Myocyte (in vitro differentiated cells): ENCODE measurements at places on chromosomes 6 and 20. TPM values are rescaled to one million over a fixed set of nuclear protein-coding genes. Genes with fewer than 3 reads are reported as not detected.
A peak's percentile ranks its signal among the peaks of the same experiment; 100 is the strongest.

DNA sequence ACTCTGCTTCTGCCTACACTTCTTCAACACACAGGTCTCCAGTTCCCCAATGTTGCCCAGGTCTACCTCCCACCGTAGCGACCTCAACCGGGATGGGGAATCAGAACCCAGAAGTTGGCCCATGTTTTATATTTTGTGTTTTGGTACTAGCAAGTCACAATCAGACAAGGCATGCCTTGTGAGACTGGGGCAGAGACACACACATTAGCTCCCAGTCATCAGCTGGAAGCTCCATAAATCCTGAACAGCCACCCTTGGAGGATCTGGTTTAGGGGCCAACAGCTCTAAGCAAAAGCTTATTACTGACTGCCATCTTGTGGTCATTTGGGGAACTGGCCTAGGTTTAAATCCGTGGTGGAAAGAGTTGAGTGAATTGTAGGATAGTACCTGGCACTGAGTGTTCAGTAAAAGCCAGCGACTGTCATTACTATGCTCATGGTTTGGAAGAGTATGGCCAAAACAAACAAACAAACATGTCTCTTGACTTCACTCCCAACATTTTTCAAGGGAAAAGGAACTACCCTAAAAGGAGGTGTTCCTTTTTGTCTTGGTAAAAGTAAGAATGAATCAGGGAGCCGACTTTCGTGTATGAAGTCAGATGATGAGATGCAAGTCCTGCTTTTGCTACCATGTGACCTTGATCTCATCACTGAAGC lies 40.5 kb downstream of the PIM1 start:
- DNase-seq, result peak; percentile 89

DNA sequence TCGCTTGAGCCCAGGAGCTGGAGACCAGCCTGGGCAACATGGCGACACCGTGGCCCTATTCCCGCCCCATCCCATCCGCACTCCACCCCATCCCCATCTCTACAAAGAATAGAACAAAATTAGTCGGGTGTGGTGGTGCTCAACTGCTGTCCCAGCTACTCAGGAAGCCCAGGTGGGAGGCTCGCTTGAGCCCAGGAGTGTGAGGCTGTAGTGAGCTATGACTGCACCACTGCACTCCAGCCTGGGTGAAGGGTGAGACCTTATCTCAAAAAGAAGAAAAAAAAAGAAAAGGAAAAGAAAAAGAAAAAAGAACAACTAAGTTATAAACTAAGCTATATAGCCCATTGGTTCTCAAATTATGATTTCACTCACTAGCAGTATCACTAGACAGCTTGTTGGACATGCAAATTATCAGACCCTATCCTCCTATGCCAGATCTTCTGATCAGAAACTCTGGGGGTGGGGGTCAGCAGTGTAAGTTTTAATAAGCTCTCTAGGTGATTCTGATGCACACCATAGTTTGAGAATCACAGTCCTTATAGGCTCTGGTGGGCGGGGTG lies 491 bp upstream of the ITCH start:
- DNase-seq, result no peak

GRCh38 chr20:19431316-19431700 lies 218.9 kb downstream of the SLC24A3 start:
- no peak for DNase-seq

DNA sequence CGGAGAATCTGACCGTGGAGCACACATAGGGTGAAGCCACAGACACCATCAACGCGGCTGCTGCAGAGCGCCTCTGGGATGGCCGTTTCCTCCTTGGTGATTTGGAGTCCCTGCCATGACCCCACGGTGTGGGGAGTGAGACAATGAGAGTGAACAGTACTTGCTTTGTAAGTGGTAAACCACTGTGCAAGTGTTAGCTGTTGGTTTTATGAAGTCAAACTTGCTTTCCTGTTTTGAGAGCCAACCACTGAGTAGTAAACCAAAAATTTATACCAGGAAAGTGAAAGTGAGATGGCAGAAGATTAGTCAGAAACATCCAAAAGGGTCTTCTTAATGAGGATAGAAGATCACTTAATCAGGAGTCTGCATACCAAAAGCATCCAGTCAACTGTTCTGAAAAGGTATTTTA lies 160.7 kb downstream of the FOXC1 start:
- peak; percentile 27 for DNase-seq

DNA sequence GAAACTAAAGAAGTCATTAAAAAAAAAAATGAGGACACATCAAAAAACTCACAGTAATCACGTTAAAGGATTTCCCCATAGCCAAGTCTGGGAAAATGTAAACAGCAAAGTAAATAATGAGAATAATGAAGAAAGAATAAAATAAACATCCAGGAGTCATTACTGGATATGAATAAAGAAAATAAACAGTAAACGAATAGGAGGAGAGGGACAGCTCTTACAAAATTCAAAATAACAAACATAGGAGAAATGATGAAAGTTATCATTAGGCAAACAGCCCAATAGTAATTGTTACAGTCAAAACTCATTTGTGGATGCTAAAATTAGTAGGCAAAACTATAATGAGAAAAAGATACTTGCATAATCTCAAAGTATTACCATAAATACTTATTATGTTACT lies 8.0 kb upstream of the UBD start:
- DNase-seq, result no peak

- DNase-seq, result no peak
Observed at GRCh38 chr20:39623584-39624234, 661.6 kb downstream of the DHX35 start.

GRCh38 chr6:134619077-134619476 lies 301.2 kb upstream of the SGK1 start:
- DNase-seq, result peak; percentile 40

- DNase-seq, result no peak
Observed at GRCh38 chr6:110786696-110787095, 28.6 kb downstream of the CDK19 start.

- DNase-seq, result no peak
Observed at GRCh38 chr6:43782764-43783513, 12.9 kb downstream of the VEGFA start.

GRCh38 chr6:156957931-156958547 lies 180.9 kb downstream of the ARID1B start:
- no peak for DNase-seq

GRCh38 chr6:137432054-137432611 lies 62.1 kb downstream of the OLIG3 start:
- DNase-seq, result no peak

DNA sequence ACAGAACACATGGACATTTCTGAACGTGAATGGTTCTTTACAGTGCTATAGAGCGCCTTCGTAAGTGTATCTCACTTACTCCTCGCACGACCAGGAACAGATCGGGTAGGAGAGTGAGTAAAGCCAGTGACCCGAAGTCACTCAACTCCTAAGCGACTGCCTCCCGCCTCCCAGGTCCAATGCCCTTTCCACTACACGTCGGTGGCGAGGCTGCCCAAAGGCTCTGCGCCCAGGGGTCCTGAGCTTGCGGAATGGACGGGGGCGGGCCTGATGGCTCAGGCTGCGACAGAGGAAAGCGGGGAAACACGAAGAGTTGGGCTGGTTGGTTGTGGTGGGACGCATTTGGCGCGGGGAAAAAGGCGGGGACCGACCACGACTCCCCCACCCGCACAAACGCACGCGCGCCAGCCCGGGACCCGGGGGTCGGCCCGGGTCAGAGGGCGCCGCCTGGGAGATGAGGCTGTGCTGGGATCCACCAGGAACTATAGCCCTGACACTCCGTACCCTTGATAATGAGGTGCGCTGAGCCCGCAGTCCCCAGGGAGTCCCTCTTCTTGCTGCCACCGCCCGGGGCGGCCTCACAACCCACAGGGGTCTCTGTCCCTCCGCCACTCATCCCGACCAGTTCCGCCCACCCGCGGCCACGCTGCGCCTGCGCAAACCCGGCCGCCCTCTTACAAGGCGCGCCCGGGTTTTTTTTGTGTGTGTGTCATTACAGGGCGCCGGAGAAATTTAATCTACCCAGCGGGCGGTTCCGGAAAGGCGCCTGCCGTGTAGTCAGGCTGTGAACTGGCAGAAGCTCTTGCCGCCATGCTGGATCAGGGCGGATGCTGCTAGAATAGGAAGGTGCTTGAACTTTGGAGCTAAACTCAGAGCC lies at the start of gene BLOC1S5:
TSS of gene BLOC1S5 (minus strand) at position 629 of the 877 bp plus-strand sequence. CDS start at position 616, 13 bp downstream.
- peak; percentile 98 for DNase-seq

GRCh38 chr6:156451088-156451487 lies 326.1 kb upstream of the ARID1B start:
- no peak for DNase-seq

- no peak for DNase-seq
Observed at GRCh38 chr20:58775371-58775770, 75.3 kb downstream of the GNAS-AS1 start.

DNA sequence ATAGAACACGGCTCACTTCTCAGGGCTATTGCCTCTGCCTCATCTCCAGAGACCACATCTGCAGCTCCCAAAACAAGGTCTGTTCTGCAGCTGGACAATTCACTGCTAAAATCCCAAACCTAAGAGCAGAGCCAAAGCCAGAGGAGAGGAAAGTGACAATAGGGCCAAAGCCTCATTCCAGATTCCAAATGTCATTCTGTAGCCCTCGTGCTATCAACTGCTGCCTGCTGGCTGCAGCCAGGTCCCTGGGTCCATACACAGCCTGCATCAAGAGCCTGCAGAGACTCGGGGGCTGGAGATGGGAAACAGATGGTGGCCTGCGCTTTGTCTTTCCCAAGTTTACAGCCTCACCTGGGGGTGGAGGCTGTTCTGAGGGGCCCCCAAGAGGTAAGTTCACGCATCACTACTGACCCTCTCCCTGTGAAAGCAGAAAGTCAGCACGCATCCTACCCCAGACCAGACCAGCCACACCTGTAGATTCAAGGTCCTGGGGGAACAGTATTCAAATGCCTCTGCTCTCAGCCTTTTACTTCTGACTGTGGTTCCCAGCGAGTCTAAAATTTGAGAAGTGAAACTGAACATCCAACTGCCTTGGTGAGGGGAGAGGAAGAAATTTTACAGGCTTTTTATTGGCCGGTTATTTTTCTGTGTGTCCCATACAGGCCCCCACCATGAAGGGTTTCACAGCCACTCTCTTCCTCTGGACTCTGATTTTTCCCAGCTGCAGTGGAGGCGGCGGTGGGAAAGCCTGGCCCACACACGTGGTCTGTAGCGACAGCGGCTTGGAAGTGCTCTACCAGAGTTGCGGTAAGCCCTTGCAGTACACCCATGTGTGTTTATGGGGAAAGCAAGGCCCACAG lies at the start of gene LY86:
TSS of gene LY86 (plus strand) at position 657 of the 860 bp plus-strand sequence. CDS start at position 672, 15 bp downstream.
- DNase-seq, result no peak

DNA sequence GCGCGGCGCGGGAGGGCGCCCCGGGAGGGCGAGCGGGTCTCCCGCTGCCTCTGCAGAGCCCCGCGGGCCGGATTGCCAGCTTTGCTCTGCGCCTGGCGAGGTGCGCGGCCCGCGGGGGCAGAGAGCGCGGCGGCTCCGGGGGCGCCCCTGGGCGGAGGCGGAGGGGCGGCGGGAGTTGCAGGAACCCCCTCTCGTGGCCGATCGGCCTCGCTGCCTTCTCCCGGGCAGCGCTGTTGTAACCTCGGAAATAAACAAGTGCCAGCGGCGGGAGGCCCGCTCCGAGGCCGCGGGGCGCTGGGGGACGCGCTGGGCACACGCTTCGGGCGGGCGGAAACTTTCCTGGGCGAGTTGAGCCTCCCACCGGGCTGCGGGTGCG lies 1.2 kb downstream of the CDH4 start:
- DNase-seq, result peak; percentile 53

- no peak for DNase-seq
Observed at GRCh38 chr20:831956-832355, 1.6 kb upstream of the FAM110A start.

The SDCBP2 gene
- 1.8 and 4.0 TPM in 2 replicates for total RNA-seq

The BPIFB4 gene
- total RNA-seq, result not detected in 2 replicates
